ENCODE measurements at places on chromosomes 5 and 9.

DNA sequence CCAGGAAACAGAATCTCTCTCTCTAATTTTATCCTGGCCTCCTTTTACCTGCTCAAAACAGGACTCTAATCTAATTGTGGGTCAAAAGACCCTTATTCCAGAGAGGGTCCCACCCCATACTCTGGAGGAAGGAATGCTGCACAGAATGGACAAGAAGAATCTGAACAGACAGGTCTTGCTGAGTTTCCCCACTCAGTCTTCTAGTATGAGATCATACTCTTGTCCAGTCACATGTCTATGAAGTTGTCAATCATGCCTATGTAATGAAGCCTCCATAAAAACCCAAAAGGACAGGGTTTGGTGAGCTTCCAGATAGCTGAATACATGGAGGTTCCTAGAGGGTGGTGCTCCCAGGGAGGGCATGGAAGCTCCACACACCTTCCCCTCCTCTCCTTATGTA, 123.9 kb upstream of the FER start:
- no peak for DNase-seq

DNA sequence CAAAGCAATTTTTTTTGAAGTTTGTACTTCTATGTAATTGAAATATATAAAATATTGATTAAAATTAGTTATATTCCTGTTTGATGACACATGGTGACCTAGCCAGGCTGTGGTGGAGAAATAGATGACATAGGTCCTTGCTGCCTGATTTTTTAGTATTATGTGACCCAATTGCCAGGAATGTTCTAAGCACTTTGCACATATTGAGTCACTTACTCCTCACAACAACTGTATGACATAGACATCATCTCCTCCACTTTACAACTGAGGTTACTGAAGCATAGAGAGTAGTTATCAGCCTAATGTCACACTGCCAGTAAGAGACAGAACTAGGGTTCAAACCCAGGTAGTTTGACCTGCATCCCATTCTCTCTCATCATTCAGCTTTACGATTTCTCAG, 26.2 kb upstream of the SNX18 start:
- DNase-seq: no peak

DNA sequence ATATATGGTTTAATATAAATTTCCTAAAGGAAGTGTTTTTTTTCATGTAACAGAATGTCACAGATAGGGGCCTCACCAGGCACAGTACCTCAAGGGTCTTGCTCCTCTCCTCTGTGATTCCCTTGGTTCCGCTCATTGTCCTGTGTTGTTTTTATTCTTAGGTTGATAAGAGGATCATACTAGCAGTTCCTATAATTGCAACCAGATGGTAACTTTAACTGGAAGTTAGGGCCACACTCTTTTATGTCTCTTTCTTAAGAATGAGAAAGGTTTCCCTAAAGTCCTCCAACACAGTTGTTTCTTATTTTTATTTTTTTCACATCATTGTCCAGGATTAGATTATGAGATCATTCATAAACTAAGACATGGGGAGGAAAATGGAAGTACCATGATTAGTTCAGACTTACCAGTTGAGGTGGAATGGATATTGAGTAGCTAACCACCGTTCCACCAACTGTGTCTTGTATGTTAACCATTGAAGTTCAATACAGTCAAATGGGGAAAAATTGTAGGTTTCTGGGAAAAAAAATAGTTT, 41.1 kb downstream of the FAM174A start:
- DNase-seq: no peak

DNA sequence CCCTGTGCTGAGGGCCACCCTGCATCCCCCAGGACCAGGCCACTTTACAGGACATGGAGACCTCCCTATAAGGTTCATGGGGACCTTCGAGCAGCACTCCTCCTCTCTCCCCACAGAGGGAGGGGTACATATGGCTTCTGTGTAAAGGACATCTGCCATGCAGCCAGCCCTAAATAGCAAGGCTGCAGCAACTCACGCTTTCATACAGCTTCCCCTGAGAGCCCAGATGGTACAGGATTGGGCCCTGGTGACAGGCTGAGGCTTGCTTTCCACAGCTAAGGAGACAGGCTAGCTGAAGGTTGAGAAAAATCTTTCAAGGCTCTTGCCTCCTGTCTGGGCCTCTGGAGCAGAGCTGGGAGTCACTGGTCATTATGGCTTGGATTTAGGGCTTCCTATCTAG, 147.0 kb upstream of the ZNF366 start:
- DNase-seq: no peak

GRCh38 chr5:81080809-81081460, 120.8 kb downstream of the RASGRF2 start:
- no peak for DNase-seq

DNA sequence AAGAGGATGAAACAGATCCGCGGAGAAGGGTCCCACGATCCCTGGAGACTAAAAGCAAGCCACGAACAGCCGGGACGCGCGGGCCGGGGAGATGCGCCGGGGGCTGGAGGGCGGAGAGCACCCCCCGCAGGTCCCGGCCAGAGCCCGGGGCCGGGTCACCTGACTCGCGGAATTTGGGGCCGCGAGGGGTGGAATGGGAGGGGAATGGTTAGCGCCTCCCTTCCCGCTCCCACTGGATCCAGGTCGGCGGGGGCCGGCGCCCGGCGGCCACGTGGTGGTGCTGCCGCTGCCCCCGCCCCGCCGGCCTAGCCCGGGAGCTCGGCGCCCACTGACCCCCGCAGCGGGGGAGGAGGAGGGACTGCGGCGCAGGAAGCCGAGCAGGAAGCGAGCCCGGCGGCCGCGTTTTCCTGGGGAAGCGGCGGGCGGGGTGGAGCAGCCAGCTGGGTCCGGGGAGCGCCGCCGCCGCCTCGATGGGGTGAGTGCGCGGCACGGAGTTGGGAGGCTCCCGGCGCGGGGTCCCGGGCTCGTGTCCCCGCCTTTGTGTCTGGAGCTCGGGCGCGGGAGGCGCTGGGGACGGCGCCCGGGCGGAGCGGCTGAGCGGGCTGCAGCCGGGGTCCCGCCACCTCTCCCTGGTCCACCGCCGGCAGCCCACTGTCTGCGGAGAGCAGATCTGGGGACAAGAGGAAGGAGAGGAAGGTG, at the start of gene RAI14:
TSS of gene RAI14 (plus strand) at position 328 of the 699 bp plus-strand sequence. CDS start 30,592 bp downstream, outside the sequence.
- DNase-seq: no peak

GRCh38 chr5:32076699-32077695, 97.1 kb downstream of the GOLPH3 start:
- no peak for DNase-seq

GRCh38 chr9:81976351-81976750, 12.2 kb upstream of the SPATA31D1 start:
- no peak for DNase-seq

GRCh38 chr5:171701100-171701541, 84.5 kb upstream of the SMIM23 start:
- DNase-seq: no peak

DNA sequence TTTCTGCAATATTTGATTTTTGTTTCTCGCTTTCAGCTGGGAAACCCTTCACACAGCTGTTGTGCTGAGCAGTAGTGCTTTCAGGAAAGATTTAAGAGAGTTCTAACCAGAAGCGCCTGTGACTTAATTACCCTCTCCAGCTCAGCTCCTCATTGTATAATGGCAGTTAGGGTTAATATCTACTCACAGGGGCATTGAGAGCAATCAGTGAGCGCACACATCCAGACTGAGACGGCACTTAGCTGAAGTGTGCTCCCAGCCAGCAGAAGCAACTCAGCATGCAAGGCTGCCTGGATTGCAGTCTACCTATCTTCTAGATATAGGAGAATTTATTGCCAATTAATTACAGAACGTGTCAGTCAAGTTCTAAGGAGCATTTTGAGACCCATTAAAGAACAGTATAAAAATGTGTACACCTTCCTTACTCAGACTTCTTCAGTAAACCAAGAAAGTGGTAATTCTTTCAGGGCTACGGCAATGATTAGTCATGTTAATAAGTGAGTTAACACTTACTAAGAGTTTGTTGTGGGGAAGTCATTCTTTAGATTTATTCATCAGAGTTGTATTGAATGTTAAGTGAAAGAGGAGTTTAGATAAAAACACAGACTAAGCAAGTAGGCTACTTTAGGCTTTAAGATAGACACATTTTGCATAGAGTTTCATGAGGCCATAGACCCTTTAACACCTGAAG, 111.7 kb upstream of the PCAT7 start:
- DNase-seq: no peak

All from NT2/D1 (cell line).